ENCODE measurements at places on chromosomes 12 and 14.

GRCh38 chr12:43252585-43252984 lies 299.4 kb downstream of the ADAMTS20 start:
- no peak for DNase-seq

GRCh38 chr12:22576065-22576464 lies 31.7 kb upstream of the C2CD5 start:
- DNase-seq: no peak

GRCh38 chr14:61526405-61527312 lies 168.7 kb upstream of the HIF1A start:
- DNase-seq: peak; percentile 46

GRCh38 chr14:74570696-74571095 lies 41.3 kb downstream of the LTBP2 start:
- DNase-seq: no peak

DNA sequence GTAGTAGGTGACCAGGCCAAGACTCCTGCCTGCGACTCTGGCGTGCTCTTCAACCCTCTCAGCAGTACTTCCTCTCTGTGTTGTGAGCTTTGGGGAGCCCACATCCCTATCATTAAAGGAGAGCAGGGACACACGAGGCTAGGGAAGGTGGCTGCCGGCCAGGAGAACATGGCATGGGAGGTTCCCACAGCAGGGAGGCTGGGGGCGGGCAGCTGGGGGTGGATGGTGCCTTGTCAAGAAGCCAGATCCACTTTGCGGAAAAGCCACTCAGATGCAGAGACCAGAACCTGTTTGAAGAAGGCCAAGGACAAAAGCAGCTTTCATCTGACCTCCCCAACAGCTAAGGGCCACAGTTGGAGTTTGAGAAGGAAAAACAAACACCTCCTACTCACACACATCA lies 198.6 kb downstream of the BCL11B start:
- peak; percentile 88 for DNase-seq

GRCh38 chr14:55665067-55665675 lies 85.2 kb downstream of the KTN1 start:
- no peak for DNase-seq

- no peak for DNase-seq
Observed at GRCh38 chr12:105723066-105723465, 392.6 kb downstream of the C12orf75 start.

- DNase-seq: no peak
Observed at GRCh38 chr14:53709381-53709780, 247.2 kb downstream of the BMP4 start.

GRCh38 chr14:100348253-100348729 lies 25.2 kb downstream of the SLC25A47 start:
- DNase-seq: no peak

DNA sequence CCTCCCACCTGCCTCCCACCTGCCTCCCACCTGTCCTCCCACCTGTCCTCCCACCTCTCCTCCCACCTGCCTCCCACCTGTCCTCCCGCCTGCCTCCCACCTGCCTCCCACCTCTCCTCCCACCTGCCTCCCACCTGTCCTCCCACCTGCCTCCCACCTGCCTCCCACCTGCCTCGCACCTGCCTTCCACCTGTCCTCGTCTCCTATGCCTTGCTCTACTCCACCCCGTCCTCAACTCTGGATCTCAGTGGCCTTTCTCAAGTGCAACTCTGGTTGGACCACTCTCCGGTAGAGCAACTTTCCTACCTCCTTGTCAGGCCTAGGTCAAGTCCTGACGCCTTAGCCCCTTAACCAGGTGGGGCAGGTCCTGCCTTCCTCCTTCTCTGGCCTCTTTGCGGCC lies 29.3 kb upstream of the PEX5 start:
- DNase-seq: no peak

- no peak for DNase-seq
Observed at GRCh38 chr14:70744641-70745040, 64.7 kb downstream of the MAP3K9 start.

DNA sequence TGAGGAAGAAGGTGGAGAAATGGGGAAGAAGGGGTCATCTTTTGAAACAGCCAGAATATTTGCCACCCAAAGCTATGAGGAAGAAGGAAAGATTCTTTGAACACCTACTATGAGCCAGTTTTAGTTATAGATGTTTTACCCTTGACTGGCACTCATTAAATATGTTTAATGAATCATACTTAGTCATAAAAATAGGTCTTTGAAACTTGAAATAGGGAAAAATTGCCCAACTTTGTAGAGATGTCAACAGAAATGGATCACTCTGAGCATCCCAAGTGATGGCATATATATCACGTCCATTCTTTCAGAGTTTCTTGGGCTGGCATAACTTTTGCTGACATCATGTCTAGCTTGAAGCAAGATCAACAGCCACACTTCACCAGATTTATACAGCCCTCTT lies 263.5 kb downstream of the RPAP3 start:
- DNase-seq: no peak

- DNase-seq: no peak
Observed at GRCh38 chr12:15116983-15117382, 104.2 kb downstream of the RERG start.

- DNase-seq: no peak
Observed at GRCh38 chr12:101647711-101648110, 49.7 kb upstream of the CHPT1 start.

DNA sequence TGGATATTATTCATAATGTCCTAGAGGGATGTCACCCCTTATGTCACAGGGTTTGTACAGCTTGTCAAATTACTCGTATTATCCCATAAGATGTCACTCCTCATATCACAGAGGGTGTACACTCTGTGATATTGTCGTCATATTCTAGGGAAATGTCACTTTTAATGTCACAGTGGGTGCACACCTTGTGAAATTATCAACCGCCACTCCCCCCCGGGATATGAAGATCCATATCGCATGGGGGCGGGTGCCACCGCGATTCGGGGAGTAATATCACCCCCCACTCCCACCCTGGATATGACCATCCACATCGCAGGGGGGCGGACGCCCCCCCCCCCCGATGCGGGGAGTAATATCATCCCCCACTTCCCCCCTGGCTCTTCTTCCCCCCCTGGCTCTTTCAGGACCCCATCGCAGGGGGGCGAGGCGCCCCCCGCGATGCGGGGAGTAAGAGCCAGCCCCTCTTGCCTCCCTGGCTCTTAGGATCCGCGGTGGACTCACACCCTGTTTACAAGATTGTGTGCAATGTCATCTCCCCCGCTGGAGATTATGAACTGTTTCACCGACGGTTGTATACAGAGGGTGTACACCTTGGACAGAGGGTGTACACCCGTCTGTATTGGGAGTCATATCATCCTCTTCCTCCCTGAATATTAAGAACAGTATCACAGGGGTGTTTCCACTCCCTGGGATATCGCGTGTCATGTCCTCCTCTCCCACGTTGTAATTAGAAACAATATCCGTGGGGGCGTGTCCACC lies 92.8 kb downstream of the FRMD6 start:
- no peak for DNase-seq

DNA sequence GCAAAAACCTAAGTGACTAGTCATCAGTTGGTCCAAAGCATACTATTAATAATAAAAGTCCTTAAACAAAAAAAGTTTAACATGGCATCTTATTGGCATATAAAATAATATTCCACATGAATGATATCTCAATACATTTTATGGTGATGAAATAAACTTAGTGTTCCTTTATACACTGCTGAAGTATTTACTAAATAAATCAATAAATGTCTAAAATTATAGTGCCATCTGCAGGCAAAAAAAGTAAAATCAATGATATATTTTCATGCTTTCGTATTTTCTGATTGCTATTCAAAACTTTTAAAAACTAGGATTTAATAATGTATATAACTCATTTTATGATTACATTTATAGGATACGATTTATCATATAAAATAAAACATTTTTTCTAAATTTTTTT lies 30.5 kb downstream of the PUS7L start:
- no peak for DNase-seq

DNA sequence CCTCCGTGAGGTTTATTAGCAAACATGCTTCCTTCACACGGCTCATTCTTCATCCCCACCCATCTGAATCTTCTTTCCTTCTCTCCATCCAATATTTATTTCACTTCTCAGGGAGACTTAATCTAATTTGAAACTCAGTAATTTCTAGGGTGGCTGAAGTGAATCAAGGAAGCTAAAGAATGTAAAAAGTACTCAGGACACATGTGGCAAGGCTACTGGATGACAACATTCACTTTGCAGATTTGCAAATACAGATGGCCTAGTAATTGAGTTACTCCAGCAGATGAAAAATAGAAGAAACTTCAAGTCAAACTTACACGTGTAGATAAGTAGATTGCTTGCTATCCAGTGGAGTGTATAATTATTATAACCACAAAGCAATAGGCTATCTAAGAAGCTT lies 15.4 kb upstream of the BEST3 start:
- DNase-seq: no peak

GRCh38 chr12:55681142-55682077 lies 26.3 kb downstream of the ITGA7 start:
- peak; percentile 19 for DNase-seq

GRCh38 chr12:96242597-96242996 lies 48.4 kb downstream of the ELK3 start:
- no peak for DNase-seq

GRCh38 chr12:94676922-94677321 lies 26.6 kb upstream of the TMCC3 start:
- DNase-seq: no peak

- no peak for DNase-seq
Observed at GRCh38 chr12:118060301-118061010, 523 bp downstream of the WSB2 start.

DNA sequence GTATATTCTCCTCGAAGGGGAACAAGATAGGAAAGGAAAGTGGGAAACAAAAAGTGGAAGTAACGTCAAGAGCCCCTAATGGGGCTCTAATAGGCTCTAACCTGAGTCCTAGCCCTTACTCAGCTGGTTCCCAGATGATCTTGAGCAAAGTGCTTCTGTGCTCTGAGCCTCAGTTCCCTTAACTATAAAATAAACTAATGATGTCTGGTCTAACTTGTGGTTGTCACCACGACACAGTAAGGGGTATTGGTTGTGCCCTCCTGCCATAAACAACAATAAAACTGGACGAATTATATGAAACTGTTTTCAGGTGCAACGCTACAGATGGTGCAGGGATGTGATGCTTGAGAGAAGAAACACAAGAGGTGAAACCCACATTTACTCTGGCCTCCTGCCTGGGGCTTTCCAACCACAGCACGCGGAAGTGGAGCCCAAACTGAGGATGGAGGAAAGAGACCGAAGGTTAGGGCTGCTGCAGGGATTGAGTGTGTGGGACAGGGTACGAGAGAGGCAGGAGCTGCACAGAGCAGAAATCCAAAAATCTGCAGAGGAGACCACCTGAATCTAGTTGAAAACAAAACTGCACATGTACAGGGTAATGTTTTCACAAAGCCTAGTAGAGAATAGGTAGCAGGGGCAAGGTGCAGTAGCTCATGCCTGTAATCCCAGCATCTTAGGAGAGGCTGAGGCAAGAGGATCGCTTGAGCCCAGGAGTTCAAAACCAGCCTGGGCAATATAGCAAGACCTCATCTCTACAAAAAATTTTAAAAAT lies 45.6 kb upstream of the BCL2L14 start:
- DNase-seq: peak; percentile 83

GRCh38 chr12:100356644-100357223 lies at the start of gene SLC17A8:
SLC17A8 (plus strand) TSS chr12:100357074; CDS start chr12:100357392, 318 bp downstream.
- peak; percentile 73 for DNase-seq

- no peak for DNase-seq
Observed at GRCh38 chr14:58297412-58297761, 968 bp upstream of the ARID4A start.

- no peak for DNase-seq
Observed at GRCh38 chr12:26361964-26362363, 166.6 kb downstream of the SSPN start.

DNA sequence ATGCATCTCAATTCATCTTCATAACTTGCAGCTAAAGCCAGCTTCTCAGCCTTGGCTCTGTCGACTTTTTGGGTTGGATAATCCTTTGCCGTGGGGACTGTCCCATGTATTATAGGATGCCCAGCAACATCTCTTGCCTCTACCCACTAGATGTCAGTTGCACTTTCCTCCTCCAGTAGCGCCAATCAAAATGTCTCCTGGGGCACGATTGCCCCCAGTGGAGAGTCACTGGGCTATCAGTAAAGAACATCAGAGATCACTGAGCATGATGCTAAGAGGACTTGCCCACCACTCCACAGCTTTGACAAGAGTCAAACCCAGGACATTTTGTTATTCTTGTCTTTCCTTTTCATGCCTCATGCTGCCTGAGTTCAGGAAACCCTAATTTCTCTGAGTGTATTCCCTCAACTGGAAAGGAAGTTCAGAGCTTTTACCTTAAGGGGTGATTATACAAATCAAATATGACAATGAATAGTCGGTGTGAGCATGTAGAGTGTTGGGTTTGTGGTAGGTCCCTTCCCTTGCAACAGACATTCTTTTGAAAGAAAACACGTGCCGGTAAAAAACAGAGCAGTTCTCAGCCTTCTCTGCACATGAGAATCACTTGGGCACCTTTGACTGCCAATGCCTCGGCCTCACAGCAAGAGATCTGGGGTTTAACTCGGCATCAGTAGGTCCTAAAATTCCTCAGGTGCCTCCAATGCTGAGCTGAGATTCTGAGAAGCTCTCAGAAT lies 980.6 kb downstream of the VRK1 start:
- DNase-seq: no peak

DNA sequence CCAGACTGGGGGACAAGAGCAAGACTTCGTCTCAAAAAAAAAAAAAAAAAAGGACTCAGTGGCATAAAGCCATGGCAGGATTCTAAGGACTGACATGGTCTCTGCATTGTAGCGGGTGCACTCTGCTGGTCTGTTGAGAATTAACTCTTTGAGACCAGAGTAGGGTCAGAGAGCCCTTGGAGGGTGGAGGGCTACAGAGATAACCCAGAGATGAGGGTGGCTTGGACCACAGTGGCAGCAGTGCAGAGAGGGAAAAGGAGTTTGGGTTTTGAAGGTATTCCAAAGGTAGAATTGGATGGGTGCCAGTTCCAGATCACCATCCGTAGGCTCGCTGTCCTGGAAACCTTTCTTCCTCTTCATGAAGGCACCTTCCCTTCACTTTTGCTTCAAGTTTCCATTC lies 14.3 kb upstream of the DYNC1H1 start:
- no peak for DNase-seq

- no peak for DNase-seq
Observed at GRCh38 chr14:58904776-58905175, 267.0 kb downstream of the DACT1 start.

DNA sequence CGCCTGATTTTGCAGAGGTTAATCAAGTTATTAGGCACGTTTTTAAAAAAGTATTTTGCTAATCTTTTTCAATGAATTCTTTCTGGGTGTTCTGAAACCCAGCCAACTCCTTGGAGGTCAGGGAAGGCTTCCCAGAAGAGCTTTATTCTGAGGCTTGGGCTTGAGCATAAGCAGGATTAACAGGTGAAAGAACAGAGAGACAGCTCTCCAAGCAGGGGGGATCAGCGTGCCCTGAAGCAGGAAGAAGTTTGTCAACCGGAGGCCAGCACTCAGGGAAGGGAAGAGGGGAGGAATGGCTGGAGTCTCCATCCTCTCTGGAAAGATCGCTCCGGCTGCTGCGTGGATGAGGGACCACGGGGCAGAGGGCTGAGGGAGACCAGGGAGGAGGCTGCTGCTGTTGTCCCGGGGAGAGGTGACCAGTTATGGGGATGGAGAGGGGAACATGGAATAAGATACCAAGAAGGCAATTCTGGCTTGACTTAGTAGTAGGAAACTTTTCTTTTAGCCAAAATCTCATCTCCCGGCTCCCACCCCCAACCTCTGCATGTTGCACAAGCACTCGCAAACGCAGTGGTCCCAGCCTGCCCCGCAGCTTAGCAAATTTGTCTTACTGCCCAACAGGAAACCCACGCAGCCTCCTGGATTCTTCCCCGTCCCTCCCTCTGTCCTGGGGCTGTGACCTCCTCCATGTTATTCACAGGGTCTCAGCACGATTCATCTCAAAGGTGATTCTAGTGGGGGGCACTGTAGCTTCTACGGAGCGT lies 1.1 kb upstream of the SSH1 start:
- DNase-seq: peak; percentile 31

Data from DMS79 treated with DMSO at 0.1 percent for 48 hours (cell line).